ENCODE measurements at places on chromosomes 7 and 10.

GRCh38 chr7:118429141-118429540 lies 204.6 kb downstream of the ANKRD7 start:
- no peak for DNase-seq

DNA sequence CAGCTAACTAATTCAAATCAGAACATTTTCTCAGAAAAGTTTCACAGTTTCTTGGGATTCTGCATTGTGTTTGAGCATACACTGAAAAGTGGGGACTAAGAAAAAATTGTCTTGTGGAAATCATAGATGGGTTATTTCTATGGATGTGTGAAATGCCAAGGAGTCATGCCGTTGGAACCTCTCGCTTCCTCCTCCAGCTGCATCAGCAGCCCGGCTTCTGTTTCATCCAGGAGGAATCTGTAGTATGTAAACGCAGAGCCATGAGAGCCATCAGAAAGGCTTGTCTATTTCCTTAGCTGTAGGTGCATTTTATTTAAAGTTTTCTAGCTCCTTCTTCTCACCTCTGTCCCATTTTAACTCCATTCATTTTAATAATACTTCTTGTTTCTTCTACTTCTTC lies 1144.1 kb downstream of the GATA3 start:
- DNase-seq, result no peak

DNA sequence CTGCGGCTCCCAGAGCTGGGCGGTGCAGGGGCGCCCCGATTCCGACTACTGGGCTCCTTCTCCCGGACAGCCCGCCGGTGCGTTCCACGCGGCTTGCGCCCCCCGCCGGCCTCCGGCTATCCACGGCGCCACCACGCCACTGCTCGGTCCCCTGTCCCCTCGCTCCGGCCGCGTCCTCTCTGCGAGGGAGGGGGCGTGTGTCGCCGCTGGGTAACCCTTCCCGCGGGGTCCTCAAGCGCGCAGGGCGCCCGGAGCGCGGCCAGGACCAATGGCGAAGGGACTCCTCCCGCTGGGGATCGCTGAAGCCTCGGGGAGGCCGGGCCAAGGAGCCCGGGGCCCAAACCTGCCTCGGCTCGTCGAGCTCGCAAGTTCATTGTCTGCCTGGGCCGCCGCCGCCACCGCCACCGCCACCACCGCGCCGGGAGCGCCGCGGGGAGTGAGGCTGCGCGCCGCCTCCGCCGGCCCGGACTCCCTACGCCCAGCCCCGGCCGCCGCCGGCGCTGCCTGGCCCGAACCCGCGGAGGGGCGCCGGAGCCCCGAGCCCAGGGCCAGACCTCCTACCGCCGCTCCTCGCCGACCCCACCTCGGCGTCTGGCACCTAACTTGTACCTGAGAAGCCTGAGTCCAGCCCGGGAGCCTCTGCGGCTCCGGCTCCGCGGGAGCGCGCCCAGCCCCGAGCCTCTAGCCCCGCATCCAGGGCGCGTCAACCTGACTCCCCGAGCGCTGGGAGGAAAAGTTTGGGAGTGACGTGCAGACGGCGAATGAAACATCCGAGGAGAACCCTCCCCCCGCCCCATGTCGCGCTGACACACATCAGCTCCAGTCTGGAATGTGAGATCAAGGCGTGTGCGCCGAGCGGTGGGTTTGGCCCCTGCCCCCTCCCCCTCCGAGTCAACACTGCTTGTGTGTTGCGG lies at the start of gene CHST15:
Gene CHST15 (minus strand): TSS at position 739 of the 914 bp plus-strand sequence. CDS start 47,386 bp downstream, outside the sequence.
- no peak for DNase-seq

- no peak for DNase-seq
Measured at GRCh38 chr7:126953461-126953860, 299.3 kb downstream of the GRM8 start.

DNA sequence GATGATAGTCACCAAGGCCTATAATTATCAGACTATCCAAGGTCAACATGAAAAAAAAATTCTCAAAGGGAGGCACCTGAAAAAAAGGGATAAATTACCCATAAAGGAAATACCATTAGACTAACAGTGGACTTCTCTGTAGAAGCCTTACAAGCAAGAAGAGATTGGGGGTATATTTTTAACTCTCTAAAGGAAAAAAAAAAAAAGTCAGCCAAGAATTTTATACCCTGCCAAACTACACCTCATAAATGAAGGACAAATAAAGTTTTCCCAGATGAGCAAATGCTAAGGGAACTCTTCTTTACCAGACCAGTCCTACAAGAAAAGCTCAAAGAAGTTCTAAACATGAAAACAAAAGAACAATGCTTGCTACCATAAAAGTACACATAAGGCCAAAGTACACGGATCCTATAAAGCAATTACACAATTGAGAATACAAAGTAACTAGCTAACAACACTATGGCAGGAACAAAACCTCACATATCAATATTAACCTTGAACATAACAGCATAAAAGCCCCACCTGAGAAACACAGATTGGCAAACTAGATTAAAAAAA lies 263.1 kb downstream of the RNLS start:
- no peak for DNase-seq

- DNase-seq, result no peak
Measured at GRCh38 chr10:9081961-9082360, 1027.5 kb downstream of the GATA3 start.

DNA sequence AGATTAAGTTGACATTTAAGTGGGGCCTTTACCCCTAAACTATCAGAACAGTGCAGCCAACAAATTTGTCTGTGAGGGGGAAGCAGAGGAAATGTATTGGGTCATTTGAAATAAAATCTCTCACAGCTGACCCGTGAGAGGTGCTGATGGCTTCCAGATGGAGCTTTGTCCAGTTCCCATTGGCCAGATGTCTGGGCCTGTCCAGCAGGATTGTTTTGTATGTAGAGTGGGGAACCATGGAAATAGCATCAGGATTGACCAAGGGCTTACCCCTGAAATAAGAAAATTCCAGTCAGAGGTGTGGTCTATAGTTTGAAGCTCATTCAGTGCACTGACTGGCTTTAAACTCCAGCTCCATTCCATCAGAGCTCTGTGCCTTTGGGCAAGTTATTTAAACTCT lies 50.6 kb downstream of the INHBA start:
- no peak for DNase-seq

- no peak for DNase-seq
Measured at GRCh38 chr10:11638055-11638698, 26.7 kb upstream of the USP6NL start.

All from activated effector memory CD4-positive, alpha-beta T cell treated with Interleukin-2 at 50 U/mL for 16 hours (primary cell).